ENCODE measurements at places on chromosomes 5 and 9.

DNA sequence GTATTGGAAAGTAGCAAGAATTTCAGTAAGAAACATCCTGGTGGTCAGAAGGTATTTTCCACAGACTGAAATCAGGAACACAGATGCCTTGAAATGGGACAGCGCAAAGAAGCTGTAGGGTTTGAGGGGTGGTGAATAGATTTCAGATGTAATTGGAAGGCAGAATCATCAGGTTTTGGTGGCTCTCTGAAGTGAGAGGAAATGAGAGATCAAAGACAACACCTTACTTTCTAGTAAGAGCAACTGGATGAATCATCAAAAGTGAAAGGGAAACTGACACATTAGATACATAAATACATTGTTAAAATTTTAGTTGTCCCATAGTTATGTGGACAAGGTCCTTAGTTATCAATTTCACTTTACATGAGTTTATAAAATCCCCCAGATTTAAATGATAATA is 188.2 kb upstream of the SLC27A6 start:
- no peak for DNase-seq

- DNase-seq = no peak
Measured at GRCh38 chr9:125255781-125256391, 5.7 kb upstream of the GAPVD1 start.

DNA sequence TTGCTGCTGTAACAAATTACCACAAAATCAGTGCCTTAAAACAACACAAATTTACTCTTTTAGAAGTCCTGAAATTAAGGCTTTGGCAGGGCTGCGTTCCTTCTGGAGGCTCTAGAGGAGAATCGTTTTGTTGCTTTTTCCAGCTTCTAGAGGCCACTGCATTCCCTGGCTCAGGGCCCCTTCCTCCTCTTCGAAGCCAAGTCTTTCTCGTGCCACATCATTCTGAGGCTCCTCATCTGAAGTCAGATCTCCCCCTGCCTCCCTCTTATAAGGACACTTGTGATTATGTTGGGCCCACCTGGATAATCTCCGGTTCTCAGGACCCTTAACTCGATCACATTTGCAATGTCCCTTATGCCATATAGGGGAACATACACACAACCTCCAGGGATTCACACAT is 48.0 kb downstream of the SLC22A5 start:
- no peak for DNase-seq

DNA sequence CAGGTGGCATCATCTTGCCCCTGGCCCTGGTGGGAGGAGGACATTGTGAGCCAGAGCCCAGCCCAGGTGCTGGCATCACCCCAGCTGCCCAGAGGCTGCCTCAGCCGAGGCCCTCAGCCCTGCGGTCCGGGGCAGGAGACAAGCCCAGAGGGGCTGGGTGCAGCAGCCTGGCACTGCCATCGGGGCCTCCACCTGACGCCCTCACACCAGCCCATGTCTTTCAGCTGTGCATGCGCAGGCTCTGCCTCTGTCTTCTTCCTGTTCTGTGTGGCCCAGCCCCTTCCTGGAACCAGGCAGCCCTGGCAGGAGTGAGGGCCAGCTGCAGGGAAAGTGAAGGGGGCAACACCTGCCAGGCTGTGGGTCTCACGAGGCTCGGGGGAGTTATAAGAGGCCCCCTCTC is 4.8 kb upstream of the CEL start:
- DNase-seq = no peak

DNA sequence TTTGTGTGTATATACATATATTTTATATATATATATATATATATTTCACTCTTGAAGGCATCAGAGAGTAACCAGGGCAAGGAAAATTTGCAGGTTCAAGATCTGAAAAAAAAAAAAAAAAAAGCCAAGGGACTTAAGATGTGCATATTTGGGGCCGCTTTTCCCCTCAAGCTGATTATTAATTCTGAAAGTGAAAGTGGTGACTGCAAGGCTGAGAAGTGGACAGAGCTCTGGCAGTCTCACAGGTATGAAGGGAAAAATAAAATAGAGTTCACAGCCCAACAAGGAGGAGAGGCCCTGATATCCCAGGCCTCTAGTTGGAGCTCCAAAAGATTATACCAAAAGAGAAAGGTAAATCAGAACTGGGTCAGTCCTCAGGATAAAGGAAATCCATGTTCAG is 234.4 kb upstream of the GAS1 start:
- no peak for DNase-seq

- no peak for DNase-seq
Measured at GRCh38 chr5:81835814-81836367, 85.0 kb upstream of the SSBP2 start.

DNA sequence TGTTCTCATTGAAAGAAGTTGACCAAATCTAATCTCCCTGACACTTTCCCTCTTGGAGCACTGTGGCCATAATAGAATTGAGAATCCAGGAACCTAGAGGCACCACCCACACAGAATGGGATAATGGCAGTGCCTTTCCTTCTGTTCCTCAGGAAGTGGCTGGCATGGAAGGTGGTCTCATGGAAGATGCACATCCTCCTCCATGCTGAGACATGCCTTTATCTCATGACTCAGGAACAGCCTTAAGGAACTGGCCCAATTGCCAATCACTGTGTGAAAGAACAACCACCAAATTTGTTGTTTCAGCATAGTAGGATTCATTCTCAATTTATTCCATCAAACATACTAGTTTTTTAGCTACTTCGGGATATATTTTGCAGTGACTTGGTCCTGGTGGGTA is 137.5 kb upstream of the RASGRF2 start:
- no peak for DNase-seq

DNA sequence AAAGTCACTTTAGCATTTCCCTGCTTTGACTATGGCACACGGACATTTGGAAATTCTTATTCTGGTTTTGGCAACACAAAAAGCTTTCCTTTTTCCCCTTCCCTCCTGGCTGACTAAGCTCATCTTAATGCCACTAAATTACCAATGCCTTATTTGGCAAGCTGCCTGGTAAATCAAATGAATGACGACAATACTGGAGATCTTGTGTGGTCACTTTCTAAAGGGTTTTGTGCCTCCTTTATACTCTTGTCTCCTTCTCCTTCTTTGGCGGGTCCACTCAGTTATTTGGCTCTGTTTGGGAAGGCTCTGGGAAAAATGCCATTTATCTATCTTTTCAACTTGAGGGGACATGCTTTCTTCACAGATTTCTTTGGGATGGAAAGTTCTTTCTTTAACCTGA is 34.9 kb downstream of the SH3GL2 start:
- no peak for DNase-seq

DNA sequence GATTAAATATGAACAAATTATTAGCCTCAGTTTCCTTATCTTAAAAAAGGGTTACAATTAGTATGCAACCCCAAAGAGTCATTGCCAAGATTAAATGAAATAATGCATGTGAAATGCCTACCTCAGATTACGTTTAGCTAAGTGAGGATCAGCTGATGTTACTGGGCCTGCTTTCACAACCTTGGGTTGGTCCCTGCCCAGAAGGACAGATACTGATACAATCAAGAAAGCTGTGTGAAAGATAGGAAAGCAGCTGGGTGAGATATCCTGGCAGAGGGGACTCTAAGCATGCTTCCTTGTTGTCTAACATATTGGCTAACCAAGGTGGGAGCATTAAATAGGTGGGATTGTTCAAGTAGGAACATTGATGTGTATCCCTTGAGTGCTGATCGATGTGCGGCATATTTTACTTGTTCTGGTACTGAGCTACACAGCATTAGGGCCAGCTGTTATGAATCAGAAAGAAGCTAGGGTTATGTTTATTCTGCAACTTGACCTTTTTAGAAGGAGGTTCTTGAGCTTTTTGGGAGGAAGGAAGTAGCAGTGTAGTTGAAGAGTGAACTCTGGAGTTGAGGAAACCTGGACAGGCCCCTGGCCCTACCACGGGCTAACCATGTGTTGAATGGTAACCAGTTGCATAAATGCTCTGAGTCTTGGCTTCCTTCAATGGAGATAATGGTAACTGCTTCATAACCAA is 28.9 kb downstream of the SNX24 start:
- DNase-seq = no peak

DNA sequence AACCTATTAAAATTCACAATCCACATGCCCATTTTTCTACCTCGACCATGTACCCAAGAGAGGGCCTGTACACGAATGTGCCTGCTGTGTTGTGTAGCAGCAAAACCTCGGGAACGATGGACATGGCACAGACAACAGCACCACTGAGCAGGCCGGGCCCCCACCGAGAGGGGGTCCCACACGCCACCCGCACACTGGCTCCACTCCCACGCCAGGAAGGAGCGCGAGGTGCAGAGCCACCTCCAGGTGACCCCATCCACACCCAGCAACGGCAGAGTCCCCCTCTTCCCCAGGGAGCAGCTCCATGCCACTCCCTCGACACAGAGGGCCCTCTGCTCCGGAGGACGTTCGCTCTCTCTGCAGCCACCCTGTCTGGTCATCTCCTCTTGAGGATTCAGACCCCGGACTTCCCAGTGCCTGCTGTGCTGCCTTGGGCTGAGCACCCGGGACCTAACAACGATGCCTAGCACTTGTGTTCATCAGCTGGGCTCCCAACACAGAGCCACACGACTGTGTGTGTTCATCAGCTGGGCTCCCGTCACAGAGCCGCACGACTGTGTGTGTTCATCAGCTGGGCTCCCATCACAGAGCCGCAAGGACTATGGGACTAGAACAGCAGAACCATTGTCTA is 25.3 kb upstream of the ADAMTS2 start:
- no peak for DNase-seq

- no peak for DNase-seq
Measured at GRCh38 chr9:111925017-111925770, 28.6 kb downstream of the UGCG start.

DNA sequence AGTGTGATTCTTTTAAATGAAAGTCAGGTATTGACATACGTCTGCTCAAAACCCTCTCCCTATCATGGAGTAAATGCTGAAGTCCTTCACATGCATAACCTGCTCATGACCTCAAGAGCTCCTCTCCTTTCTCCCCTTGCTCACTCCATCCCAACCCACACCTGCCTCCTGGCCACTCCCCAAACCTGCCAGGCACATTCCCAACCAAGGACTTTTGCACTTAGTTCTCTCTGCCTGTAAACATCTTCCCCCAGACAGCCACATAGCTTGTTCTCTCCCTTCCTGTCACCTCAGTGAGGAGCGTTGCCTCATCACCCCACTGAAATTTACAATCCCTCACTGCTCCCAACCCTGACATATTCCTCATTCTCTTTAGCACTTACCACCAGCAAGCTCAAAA is 8.7 kb downstream of the SETD9 start:
- DNase-seq = no peak

GRCh38 chr5:89268460-89268859 is 385.5 kb upstream of the MEF2C start:
- DNase-seq = no peak

- no peak for DNase-seq
Measured at GRCh38 chr5:37723162-37723961, 116.5 kb downstream of the GDNF start.

GRCh38 chr5:135026645-135027265 is 7.3 kb downstream of the PITX1 start:
- no peak for DNase-seq

DNA sequence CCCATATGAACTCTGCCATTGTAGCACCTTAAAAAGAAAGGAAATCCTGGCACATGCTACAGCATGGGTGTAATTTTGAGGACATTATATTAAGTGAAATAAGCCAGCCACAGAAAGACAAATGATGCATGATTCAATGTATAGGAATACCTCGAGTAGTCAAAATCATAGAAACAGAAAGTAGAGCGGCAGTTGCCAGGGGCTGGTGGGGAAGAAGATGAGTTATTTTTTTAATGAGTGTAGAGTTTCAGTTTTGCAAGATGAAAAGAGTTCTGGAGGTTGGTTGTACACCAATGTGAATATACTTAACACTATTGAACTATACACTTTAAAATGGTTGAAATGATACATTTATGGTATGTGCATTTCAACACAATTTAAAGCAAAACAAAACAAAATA is 133.0 kb downstream of the ZDHHC21 start:
- DNase-seq = no peak

DNA sequence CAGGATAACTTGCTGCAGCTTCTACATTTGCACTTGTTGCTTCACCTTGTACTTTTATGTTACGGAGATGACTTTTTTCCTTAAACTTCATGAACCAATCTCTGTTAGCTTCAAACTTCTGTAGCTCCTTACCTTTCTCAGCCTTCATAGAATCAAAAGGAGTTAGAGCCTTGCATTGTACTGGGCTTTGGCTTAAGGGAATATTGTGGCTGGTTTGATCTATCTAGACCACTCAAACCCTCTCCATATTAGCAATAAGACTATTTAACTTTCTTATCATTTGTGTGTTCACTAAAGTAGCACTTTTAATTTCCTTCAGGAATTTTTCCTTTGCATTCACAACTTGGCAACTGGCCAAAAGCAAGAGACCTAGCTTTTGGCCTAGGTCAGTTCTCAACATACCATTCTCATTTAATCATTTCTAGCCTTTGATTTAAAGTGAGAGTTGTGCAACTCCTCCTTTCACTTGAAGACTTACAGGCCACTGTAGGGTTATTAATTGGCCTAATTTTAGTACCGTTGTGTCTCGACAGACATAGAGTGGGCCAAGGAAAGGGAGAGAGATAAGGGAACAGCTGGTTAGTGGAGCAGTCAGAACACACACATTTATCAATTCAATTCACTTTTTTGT is 63.7 kb downstream of the SHOC1 start:
- DNase-seq = no peak

DNA sequence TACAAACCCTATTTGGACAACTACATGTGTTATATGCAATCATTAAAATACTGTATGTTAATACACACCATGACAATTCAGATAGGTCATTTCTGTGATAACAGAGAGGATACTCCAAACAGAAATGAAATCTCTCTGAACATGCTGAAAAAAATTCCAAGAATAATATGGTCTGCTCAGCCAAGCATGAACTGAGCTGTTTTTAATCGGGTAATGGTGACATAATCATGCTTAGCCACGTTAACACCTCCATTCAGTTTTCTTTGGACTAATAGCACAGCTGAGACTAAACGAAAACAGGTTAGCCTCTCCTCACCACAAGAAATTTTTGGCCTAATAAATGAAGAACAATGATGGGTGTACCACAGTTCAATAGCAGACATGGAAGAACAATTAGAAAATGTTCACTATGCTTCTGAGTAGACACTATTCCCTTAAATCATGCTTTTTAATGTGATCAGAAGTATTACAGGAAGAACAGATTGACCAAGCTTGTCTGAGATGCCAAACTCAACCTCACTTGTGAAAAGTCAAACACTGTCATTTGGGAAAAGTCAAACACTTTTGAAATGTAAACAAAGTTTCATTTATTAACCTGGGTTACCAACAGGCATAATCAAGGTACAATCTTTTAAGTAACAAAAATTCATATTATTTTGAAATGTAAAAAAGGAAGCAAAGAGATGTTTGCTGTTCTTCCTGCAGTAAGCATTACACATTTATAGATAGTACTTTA is 19.4 kb downstream of the RAB14 start:
- no peak for DNase-seq

DNA sequence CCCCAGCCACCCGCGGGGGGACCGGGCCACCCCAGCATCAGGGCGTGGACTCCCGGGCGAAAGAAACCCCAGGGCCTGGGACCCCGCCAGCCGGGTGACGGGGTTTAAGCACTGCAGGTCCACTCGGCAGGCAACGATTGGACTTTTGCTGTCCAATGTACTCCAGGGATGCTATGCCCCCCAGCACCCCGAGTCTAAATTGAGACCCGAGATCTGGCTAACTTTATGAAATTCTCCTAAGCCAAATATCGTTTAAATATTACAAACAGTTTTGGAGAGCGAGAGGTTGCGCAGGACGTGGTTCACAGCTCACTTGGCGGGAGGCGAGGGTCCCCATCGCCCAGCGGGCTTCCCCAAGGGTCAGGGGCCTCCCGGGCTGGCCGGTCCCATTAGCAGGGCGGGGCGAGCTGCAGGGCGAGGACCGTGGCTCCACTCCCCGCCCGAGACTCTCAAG is 384 bp upstream of the MRPS2 start:
- DNase-seq = no peak
